ENCODE measurements at places on chromosomes 16 and 17. TPM values are rescaled to one million over a fixed set of nuclear protein-coding genes. Genes with fewer than 3 reads are reported as not detected.

Gene TVP23C
- total RNA-seq, result 3.6 TPM

Gene FAM171A2
- total RNA-seq, result 0.18 TPM

Gene SNX20
- 43.3 TPM for total RNA-seq

GRCh38 chr17:7855660-7856010 is 769 bp downstream of the TMEM88 start:
- no peak overlapping the region for H3K27ac ChIP-seq
- no peak for DNase-seq
- no peaks in the 10 kb centered on the region for H3K27me3 ChIP-seq
- peaks cover 44% of the 10 kb centered on the region for H3K36me3 ChIP-seq

- DNase-seq, result peak; percentile 95
- peak overlapping the region; percentile 82 for H3K27ac ChIP-seq
- no peaks in the 10 kb centered on the region for H3K27me3 ChIP-seq
- H3K4me1 ChIP-seq, result peaks cover 48% of the 10 kb centered on the region
- H3K36me3 ChIP-seq, result peaks cover 2% of the 10 kb centered on the region
These were observed 96.3 kb downstream of the RAB11FIP4 start for GRCh38 chr17:31487648-31488263.

DNA sequence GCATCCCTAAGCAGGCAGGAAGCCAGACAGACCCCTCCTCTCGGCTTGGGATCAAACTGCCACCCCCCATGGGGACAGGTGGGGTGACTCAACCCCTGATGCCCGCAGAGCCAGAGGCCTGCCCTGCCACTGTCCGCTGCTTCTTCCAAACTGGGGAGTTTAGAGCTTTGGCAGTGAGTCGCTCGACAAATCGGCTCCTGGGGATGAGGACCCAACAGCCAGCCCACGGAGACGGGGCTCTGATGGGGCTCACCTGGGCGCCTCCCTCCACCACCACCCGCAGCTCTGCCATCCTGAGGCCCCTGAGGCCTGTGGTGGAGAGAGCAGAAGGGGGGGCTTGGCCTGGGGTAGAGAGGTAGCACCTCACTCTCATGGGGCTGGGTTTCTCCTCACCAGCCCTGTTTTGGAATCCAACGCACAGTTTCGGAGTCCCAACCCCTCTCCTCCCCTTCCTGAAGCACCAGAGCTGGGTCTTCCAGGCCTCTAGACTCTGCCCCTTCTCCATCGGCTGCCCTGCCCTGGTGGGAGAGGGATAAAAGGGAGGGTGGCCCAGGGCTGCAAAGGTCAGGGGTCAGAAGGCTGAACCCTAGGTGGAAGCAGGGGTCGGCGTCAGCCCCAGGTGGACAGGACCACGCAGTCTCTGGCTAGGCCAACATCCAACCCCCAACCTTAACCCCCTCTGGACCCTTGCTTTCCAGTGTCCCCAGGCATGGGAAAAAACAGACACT is 5.8 kb downstream of the PRSS22 start:
- H3K27me3 ChIP-seq, result peaks cover 4% of the 10 kb centered on the region
- no peak overlapping the region for H3K27ac ChIP-seq
- DNase-seq, result no peak
- H3K4me1 ChIP-seq, result peaks cover under 1% of the 10 kb centered on the region
- H3K36me3 ChIP-seq, result no peaks in the 10 kb centered on the region
- no peak overlapping the region for H3K4me3 ChIP-seq

- H3K36me3 ChIP-seq, result no peaks in the 10 kb centered on the region
- no peak overlapping the region for H3K27ac ChIP-seq
- H3K27me3 ChIP-seq, result no peaks in the 10 kb centered on the region
- no peak overlapping the region for H3K4me3 ChIP-seq
These were observed 150.8 kb downstream of the GRIN2A start for GRCh38 chr16:10031473-10031872.

- no peak for DNase-seq
- no peak overlapping the region for H3K27ac ChIP-seq
- H3K36me3 ChIP-seq, result no peaks in the 10 kb centered on the region
- H3K4me3 ChIP-seq, result no peak overlapping the region
- H3K27me3 ChIP-seq, result no peaks in the 10 kb centered on the region
These were observed 64.5 kb upstream of the RBFOX1 start for GRCh38 chr16:7268182-7268581.

DNA sequence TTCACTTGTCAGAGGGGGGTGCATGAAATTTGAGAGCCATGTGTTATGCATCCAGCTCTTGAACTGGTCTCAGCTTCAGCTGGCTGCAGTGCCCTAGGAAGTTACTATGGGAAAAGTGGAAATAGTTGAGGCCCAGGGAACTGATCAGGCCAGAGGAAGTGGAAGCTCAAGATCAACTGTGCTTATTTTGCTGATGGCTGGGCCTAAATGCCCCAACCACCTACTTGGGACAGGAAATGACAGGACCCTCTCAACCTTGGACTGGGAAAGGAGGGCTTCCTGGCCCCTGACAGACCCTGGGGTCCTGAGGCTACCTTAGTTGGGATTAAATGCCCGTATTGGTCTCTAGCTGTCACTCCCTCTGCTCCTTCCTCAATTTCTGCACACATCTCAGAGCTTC is 1.2 kb upstream of the TAOK2 start:
- H3K4me3 ChIP-seq, result no peak overlapping the region
- H3K4me1 ChIP-seq, result peaks cover 31% of the 10 kb centered on the region
- H3K27ac ChIP-seq, result no peak overlapping the region
- H3K27me3 ChIP-seq, result no peaks in the 10 kb centered on the region
- no peak for DNase-seq
- peaks cover 35% of the 10 kb centered on the region for H3K36me3 ChIP-seq

GRCh38 chr16:1287982-1288670 is 21.3 kb upstream of the UBE2I start:
- H3K36me3 ChIP-seq, result no peaks in the 10 kb centered on the region
- H3K27ac ChIP-seq, result no peak overlapping the region
- peaks cover 31% of the 10 kb centered on the region for H3K27me3 ChIP-seq
- no peak overlapping the region for H3K4me3 ChIP-seq

DNA sequence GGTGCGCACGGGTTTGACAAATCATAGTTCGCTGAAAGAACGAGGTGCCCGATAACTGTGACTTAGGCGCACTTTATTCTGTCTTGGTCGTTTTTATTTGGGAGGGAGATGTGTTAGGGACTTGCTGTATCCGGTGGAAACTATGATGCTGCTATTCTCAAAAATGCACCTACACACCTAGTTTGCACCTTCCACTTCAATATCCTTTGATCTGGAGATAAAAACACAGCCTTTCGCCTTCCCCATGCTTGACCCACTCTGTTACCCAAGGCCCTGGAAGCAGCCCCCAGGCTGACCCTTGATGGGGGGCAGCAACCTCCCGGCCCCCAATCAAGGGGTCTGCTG is 15.0 kb upstream of the FOXF1 start:
- H3K27me3 ChIP-seq, result peaks cover 69% of the 10 kb centered on the region
- H3K4me3 ChIP-seq, result no peak overlapping the region
- H3K27ac ChIP-seq, result no peak overlapping the region
- no peaks in the 10 kb centered on the region for H3K36me3 ChIP-seq

Data from activated CD4-positive, alpha-beta T cell treated with anti-CD3 and anti-CD28 coated beads for 36 hours (primary cell).